Myocyte (in vitro differentiated cells): ENCODE measurements at places on chromosomes 16 and 17.
A peak's percentile ranks its signal among the peaks of the same experiment; 100 is the strongest.

DNA sequence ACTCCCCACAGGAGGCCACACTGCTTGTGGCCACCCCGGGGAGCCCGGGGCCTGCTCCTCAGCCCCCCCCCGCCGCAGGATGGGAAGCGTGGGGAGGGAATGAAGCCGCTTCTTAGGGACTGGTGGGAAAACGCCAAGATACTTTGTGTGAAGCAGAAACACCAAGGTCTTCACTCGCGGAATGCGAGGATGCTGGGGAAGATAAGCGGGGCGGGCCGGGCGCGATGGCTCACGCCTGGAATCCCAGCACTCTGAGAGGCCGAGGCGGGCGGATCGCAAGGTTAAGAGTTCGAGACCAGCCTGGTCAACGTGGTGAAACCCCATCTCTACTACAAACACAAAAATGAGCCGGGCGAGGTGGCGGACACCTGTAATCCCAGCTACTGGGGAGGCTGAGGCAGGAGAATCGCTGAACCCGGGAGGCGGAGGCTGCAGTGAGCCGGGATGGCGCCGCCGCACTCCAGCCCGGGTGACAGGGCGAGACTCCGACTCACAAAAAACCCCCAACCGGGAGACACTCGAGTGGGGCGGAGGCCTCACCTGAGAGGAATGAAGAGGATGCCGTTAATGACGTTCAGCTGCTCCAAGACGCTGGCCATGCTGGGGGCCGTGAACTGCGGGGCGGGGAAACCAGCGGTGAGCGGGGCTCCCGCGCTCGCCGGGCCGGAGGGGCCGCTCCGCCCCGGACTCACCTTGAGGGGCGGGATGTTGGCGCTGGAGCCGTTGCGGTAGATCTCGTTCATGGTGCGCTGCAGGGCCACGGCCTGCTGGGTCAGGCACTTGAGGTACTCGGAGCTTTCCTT, 20.3 kb downstream of the CLUH start:
- no peak for DNase-seq

GRCh38 chr16:56611281-56611833, 3.0 kb downstream of the MT2A start:
- peak; percentile 77 for DNase-seq

- peak; percentile 71 for DNase-seq
These were observed 74.8 kb downstream of the RAB11FIP4 start for GRCh38 chr17:31466096-31466760.

- peak; percentile 86 for DNase-seq
These were observed at the start of gene SLC43A2 for GRCh38 chr17:1627982-1628855. Gene SLC43A2 (minus strand): TSS chr17:1628834. CDS start chr17:1627874, 960 bp downstream.

GRCh38 chr16:73058221-73058615, 10.3 kb upstream of the ZFHX3 start:
- DNase-seq: peak; percentile 57

DNA sequence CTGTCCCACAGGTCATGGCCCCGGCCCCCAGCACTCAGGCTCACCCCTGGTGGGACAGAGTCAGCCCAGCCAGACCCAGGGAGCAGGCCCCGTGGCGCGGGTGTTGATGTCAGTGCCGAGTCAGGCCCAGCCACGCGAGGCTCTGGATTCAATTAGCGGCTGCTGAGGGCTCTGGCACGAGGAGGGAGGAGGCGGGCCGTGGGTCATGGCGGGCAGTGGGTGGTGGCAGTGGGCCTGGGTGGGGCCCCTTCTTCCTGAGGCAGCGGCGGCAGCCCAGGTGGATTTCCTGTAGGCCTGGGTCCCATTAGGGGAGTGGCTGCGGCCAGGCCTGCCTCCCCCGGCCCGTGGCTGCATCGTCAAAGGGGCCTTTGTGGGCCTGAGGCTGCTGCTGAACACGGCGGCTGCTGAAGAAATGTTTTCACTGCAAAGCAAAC, 12.9 kb downstream of the VASN start:
- DNase-seq: no peak

GRCh38 chr17:60579090-60579489, 20.9 kb upstream of the PPM1D start:
- no peak for DNase-seq

DNA sequence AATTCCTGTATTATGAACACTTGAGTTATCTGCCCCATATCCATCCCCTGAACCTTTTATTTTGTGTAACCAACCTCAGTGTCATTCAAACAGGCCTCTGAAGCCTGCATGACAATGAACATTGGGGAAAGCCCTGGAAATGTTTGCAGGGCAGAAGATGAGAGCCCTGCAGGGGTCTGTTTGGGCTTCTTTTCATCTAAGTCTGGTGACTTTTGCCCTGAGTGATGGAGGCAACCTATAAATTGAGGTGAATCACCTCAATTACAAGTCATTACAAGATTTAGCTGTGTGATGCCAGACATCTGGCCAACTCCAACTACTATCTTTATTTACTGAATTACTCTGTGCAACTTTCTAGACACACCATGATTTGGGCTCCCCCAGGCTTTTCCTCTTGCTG, 189.2 kb downstream of the MAF start:
- DNase-seq: no peak

- DNase-seq: peak; percentile 56
These were observed 29.7 kb downstream of the GSE1 start for GRCh38 chr16:85642762-85643358.

- DNase-seq: no peak
These were observed 2.4 kb upstream of the CISD3 start for GRCh38 chr17:38727736-38728135.
